Tongue (tissue), 3 donors: ENCODE measurements at places on chromosomes 7 and 10. TPM values are rescaled to one million over a fixed set of nuclear protein-coding genes. Genes with fewer than 3 reads are reported as not detected.

The MUC3A gene
- total RNA-seq = not detected

The CYP2C9 gene
- 12.3 TPM for total RNA-seq

The GJC3 gene
- total RNA-seq = not detected

The STN1 gene
- total RNA-seq = 32.6 TPM

The STRIP2 gene
- 16.8 TPM for total RNA-seq

The HABP2 gene
- total RNA-seq = not detected

The LIPF gene
- not detected for total RNA-seq

The CNPY1 gene
- not detected for total RNA-seq

The TMEM176A gene
- 13.6 TPM for total RNA-seq

The ZNF746 gene
- total RNA-seq = 13.3 TPM

The AGBL3 gene
- total RNA-seq = 0.62 TPM

The MOGAT3 gene
- total RNA-seq = not detected

The SPDYE2B gene
- total RNA-seq = not detected

The ZNF736 gene
- 24.1 TPM for total RNA-seq

DNA sequence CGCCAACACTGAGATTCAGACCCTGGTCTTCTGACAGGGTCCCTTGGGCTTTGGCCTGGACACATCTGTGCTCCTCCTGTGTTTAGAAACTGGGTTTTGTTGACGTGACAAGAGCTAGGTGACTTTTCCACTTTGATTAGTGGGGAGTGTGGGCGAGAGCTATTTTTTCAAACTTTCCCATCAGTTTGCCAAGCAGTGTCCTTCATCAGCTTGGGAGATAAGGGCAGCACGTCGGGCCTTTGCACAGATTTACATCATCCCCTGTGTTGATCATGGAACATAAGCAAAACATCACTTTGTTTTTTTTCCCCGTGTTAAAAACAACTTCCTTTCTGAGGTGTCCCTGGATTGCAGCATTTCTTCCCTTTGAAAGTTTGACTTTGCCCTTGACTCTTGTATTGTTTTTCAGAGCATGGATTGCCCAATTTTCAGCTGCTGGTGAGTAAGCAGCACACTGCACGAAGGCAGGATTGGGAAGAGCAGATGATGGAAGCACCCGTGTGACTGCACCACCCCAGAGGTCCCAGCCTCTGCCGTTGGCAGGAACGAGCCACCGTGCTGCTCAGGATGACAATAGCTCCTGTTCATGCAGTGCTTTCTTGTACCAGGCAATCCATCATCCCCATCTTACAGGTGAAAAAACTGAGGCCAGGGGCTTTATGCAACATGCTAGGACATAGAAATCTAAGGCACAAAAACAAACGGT is 6.4 kb upstream of the IGFBP1 start:
- no peak for DNase-seq

- peak; percentile 53 for DNase-seq
These were observed 92.1 kb upstream of the SAMD8 start for GRCh38 chr10:75019370-75019769.

GRCh38 chr7:37180828-37181549 is 267.7 kb downstream of the ELMO1 start:
- no peak for DNase-seq

GRCh38 chr7:81886211-81886764 is 116.4 kb upstream of the HGF start:
- no peak for DNase-seq

- no peak for DNase-seq
These were observed 76.6 kb downstream of the PTPRE start for GRCh38 chr10:127983344-127984100.

DNA sequence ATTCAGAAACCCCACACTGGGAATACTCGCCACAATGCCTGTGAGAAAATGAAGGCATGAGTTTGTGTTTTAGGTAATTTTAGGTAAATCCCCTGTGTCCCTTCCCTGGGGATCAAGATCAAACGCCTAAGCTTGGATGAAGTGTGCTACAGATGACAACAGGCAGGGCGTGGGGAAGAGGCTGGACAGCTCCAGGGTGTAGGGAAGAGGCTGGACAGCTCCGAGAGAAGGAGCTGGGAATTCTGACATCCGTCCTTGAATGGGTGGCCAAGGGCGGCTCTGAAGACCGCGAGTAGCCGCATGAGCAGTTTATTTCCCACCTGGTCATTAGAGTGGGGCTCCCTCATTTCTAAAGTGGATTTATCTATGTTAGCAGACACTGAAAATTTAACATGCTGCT is 109.7 kb downstream of the RAMP3 start:
- DNase-seq = peak; percentile 3

- DNase-seq = no peak
These were observed 32.9 kb downstream of the TACC2 start for GRCh38 chr10:122021828-122022227.

DNA sequence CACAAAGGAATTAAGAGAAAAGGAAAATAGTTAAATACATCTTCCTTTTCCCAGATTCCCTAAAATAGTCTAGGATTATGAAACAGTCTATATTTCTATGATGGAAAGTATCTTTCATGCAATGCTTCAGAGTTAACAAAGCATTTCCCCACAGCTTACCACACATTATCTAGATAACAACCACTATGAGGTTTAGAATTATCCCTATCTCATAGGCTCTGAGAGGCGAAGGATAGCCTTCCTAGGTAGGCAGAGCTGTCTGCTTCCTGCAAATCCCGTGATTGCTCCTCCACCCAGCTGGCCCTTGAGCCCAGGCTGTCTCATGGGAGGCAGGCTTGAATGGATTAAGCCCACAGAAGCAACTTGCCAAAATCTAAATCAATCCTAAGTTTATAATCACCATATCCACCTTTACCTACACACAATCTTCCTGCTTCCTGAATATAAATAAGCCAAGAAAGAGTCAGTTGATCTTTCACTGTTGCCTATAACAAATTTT is 321.4 kb upstream of the AOAH start:
- no peak for DNase-seq

DNA sequence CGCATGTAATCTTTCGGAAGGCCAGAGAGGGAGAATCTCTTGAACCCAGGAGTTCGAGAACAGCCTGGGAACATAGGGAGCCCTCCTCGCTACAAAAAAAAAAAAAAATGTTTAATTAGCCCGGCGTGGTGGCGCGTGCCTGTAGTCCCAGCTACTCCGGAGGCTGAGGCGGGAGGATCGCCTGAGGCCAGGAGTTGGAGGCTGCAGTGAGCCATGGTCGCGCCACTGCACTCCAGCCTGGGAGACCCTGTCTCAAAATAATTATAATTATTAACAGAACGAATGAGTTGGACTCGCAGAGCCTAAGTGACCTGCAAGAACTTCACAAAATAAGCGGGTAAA is 794 bp downstream of the PCGF6 start:
- peak; percentile 3 for DNase-seq

GRCh38 chr7:29377718-29378117 is 183.1 kb downstream of the CHN2 start:
- no peak for DNase-seq

DNA sequence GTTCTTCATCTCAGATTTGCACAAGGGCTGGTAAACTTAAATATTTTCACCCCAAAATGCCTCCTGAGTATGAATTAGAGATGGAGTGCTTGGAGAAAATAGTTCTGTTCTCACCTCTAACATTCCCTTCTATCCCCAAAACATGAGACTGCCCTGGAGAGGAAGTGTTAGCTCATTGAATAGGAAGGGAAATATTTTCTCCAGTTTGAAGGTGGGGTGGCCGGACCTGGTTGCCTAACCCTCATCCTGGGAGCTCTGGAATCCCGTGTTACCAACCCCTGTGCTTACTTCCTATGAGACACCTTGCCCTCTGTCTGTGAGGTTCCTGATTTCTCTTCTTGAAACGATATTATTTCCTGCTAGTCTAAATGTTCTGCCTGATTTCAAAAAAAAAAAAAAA is 779 bp downstream of the IFIT2 start:
- DNase-seq = peak; percentile 22

- DNase-seq = peak; percentile 70
These were observed 88.0 kb downstream of the MDFIC start for GRCh38 chr7:115009736-115010440.

- DNase-seq = peak; percentile 39
These were observed 256.8 kb downstream of the CELF2 start for GRCh38 chr10:11274452-11274851.

DNA sequence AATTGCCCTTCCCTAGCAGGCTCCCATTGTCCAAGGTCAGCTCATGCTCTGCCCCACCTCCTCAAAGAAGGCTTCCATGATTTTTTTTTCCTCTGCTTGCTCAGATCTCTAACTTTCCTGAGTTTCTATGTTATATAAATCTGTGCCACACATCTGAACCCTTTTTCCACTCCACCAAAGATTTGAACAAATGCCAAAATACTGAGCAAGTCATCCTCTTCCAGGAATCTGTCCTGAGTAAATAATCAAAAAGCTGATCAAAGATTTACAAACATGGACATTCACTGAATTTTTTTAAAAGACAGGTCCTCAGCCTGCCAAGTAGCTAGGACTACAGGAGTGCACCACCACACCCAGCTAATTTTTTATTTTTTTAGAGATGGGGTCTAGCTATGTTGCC is 102.8 kb upstream of the ARID5B start:
- DNase-seq = no peak

DNA sequence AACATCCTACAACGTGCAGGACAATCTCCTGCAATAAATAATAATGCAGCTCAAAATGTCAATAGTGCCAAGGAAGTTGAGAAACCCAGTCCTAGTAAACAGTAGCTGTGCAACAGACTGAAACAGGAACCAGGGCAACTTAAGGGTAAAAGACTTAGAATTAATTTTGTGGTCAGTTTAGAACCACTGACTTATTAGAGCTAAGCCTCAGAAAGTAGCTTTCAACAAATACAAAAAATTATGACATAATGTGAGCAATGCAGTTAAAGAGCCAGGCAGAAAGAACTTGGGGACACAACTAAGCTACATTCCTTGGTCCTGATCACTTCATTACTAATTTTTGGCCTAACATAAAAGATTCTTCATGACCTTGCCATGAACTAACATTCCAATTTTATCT is 195.4 kb downstream of the MACC1 start:
- DNase-seq = no peak

GRCh38 chr7:95396136-95397032 is at the start of gene PON3:
Gene PON3, minus strand, starts transcription at chr7:95396375. Its CDS starts 25 bp downstream, at chr7:95396350.
- DNase-seq = peak; percentile 21

DNA sequence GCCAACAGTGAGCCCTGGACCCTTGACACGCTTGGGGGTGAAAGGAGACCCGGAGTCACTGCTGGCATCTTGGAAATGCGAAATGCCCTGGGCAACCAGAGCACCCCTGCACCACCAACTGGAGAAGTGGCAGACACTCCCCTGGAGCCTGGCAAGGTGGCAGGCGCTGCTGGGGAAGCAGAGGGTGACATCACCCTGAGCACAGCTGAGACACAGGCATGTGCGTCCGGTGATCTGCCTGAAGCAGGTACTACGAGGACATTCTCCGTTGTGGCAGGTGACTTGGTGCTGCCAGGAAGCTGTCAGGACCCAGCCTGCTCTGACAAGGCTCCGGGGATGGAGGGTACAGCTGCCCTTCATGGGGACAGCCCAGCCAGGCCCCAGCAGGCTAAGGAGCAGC is 98.5 kb downstream of the TACC2 start:
- DNase-seq = no peak

GRCh38 chr10:62323751-62324150 is 50.4 kb upstream of the ZNF365 start:
- DNase-seq = no peak

GRCh38 chr7:55966851-55967250 is 2.5 kb downstream of the NIPSNAP2 start:
- peak; percentile 11 for DNase-seq

DNA sequence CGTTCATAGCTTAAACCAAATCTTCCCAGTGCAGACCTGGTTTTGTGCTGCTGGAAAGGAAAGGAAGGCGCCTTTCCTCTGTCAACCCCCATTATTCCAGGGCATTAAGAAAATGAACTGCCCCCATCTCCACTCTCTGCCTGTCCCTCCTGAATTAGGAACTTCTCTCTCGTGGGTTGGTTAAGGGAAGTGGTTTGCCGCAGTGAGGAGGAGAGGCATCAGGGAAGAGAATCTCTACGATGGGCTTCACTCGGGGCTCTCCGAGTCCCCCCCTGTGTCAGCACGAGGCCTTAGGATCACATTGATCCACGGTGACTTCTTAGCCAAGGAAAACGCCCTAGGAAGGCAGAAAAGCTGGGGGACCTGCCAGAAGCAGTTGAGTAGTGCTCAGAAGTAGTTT is 53.9 kb upstream of the LYZL2 start:
- DNase-seq = no peak

DNA sequence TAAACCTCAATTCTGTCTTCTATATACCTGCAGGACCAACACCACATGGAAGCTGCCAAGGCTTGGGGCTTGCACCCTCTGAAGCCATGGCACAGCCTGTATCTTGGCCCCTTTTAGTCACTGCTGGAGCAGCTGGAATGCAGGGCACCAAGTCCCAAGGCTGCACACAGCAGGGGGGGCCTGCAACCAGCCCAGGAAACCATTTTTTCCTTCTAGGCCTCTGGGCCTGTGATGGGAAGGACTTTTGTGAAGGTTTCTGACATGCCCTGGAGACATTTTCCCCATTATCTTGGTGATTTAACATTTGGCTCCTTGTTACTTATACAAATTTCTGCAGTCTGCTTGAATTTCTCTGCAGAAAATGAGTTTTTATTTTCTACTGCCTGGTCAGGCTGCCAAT is 123.2 kb upstream of the PCGF5 start:
- no peak for DNase-seq

GRCh38 chr7:51067258-51067657 is 249.4 kb downstream of the COBL start:
- DNase-seq = no peak

- no peak for DNase-seq
These were observed 40.0 kb downstream of the VOPP1 start for GRCh38 chr7:55532150-55532917.

GRCh38 chr10:67670401-67670800 is 25.6 kb downstream of the CTNNA3 start:
- no peak for DNase-seq
